ENCODE measurements at places on chromosomes 2 and 18.

DNA sequence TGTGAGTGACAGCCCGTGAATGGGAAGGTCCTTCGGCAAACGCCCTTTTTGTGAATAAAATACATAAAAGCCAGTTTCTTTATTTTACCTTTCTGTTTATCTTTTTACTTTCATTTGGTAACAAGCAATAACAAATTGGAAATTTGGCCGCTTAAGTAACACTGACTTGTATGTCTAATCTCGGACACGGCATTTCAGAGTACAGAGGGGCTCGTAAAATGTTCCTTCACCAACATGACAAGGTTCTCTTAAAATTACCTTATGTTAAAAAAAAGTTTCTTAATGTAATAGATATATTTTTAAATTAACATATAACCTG lies 558 bp upstream of the NEMP2 start:
- no peak for DNase-seq

DNA sequence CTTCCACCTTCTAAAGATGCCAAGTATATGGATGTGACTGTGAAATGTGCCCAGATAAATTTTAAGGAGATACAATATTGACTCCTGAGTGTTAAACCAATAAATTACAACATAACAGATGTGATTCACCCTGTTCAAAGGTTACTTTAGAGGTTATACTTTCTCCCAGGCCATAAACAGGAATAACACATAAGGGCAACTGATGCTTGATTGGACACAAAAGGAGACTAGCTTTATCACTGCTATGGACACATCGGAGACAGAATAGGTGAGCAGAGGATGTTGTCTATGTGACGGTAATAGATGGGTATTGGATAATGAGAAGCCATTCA lies 31.9 kb upstream of the SLC25A52 start:
- DNase-seq, result no peak

DNA sequence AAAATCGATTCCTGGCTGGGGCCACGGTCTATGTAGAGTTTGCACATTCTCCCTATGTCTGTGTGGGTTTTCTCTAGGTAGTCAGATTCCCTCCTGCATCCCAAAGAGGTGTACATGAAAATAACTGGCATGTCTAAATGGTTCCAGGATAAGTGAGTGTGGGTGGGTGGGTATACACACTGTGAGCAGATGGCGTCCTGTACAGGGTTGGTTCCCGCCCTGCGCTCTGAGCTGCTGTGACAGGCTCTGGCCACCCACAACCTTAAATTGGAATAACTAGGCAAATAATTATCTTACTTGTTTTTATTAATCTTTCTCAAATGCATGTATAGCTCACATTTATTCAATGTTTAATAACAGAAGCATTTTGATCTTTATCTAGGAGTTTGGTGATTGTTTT lies 16.3 kb downstream of the THOC1 start:
- no peak for DNase-seq

GRCh38 chr2:5057891-5058351 lies 634.3 kb upstream of the SOX11 start:
- DNase-seq, result no peak

- no peak for DNase-seq
Measured at GRCh38 chr2:131044757-131045150, 48.5 kb downstream of the FAM168B start.
